Psoas muscle (tissue), 8 donors: ENCODE measurements at places on chromosomes 4 and X.

DNA sequence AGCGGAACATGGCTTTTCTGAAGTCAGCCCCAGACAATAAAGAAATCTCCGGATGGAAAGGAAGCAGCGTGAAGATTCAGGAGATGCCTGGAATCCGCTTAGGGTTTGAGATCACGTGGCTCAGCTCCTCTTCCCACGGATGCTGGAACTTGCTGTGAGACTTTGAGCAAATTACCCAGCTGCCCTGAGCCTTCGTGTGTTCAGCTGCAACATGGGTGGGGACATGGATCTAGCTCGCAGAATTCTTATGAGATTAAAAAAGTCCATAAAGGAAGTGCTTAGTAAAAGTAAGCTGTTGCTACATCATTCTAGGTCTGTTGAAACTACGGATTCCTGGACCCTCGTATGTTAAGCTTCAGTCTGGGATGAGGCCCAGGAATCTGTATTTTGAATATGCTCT is 55.7 kb upstream of the STIM2 start:
- DNase-seq: no peak

DNA sequence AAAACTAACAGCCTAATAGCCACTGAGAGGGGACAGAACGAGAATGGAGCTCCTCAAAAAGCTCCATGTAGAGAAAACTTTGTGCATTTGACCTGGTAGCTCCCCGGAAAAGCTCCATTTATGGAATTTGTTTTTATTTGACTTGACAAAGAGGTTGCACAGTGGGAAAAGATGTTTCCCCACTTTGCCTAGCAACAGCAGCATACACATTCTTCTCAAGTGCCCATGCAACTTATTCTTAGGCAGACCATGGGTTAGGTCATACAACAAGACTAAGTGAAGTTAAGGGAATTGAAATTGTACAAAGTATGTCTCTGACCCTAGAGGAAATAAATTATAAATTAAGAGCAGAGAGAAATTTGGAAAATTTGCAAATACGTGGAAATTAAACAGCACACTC is 949.6 kb upstream of the PRKX start:
- no peak for DNase-seq

GRCh38 chr4:8120501-8120900 is 38.1 kb downstream of the ABLIM2 start:
- no peak for DNase-seq

DNA sequence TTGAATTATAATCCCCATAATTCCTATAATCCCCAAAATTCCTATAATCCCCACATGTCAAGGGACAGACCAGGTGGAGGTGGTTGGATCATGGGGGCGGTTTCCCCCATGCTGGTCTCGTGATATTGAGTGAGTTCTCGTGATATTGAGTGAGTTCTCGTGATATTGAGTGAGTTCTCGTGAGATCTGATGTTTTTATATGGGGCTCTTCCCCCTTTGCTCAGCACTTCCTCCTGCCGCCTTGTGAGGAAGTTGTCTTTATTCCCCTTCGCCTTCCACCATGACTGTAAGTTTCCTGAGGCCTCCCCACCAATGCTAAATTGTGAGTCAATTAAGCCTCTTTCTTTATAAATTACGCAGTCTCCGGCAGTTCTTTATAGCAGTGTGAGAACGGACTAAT is 36.6 kb upstream of the GPR78 start:
- no peak for DNase-seq

DNA sequence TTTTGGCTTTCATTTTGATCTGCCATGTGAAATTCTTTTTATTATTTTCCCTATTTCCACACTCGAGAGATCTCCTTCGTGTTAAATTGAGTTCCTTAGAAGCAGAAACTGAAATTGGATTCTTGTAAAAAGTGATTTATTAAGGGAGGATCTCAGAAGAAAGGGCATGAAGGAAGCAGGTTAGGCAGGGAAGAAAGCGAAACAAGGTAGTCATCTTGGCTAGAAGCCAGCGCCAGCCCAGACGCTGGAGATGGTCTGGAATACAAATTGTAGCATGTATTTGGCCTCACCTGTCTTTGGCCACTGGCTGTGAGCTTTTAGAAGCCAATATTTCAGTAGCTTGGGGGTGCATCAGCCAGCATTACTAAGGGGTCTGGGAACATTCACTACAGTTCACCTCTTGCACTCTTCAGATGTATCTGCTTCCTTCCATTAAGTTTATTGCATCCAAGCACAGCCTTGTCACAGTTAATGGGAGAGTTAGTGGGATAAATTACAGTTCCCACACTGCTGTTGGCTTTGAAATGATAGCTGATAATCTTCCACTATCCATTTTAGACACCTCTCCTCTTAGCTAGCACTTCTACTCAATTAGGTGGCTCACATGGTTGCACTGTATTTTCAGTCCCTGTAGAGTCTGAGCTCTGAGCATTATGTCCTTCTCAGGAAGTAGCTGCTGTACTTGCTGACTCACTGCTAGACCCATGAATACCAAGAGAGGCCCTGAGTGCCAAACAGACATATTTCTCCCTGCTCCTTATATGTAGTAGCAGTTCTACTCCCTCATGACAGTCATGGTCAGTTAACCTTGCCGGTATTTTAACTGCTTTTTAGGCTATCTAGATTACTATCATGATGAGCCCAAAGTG is 14.6 kb downstream of the GRXCR1 start:
- DNase-seq: no peak

DNA sequence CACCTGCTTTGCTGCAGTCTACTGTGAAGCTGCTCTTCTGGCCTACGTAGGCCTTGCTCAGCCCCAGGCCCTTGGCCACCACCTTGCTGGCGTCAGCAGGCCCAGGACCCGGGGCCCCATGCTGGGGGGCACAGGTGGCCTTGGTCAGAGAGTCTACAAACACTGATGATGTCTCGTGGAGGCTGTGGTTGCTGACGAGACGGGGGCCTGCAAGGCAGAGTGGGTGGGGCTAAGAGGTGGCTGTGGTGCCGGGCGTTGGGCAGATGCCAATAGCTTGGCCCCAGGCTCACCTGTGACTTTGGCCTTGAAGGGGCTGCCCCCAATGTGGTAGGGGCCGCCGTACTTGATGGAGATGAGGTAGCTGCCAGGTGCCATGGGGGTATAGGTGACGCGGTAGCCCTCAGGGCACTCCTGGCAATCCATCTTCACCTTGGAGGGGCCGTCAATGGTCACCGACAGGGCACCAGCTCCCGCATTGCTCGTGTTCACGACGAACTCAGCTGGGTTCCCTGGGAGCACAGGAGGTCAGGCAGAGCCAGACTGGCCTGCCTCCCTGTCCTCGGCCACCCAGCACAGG is 25.0 kb downstream of the FLNA start:
- DNase-seq: peak; percentile 30

DNA sequence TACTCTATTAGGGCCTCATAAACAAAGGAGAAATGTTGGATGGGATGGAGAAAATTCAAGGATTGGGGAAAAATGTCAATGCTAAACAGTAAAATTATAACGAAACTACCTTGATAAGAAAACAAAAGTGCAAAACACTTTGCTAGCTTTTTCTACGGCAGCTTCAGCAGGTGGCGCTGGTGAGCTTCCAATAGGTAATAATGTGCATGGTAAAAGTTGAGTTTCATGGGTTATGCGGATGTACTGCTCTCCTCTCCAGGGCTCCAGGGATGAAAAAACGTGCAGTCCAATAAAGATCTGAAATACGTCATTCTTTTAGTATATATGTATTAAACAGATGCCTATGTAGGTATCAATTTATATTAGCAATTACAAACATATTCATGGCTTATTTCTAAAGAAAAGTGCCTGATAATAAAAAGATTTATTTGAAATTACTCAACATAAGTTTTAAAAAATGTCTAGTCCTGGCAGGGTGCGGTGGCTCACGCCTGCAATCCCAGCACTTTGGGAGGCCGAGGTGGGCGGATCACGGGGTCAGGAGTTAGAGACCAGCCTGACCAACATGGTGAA is 239.6 kb downstream of the GRXCR1 start:
- DNase-seq: no peak

GRCh38 chrX:73825569-73825968 is 262.6 kb downstream of the CHIC1 start:
- no peak for DNase-seq

- DNase-seq: no peak
Observed at GRCh38 chr4:176054942-176055341, 10.7 kb upstream of the WDR17 start.

DNA sequence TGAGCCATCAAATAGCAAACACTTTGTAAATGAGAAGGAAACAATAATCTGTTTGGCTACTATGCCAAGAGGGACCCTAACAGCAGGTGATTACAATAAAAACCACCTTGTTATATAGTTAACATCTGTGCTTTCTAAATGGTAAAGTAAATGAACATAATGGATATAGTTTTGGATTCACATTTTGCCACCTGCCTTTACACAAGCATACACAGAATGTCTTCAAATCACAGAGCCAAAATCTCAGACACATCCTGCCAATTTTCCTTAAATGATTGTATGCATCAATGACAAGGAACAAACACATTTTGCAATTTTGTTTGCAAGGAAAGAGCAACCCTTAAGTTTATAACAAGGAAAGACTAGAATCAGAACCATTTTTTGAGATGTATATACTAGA is 334.2 kb downstream of the FSTL5 start:
- DNase-seq: no peak

- DNase-seq: no peak
Observed at GRCh38 chrX:136097871-136098805, 49.2 kb upstream of the FHL1 start.

DNA sequence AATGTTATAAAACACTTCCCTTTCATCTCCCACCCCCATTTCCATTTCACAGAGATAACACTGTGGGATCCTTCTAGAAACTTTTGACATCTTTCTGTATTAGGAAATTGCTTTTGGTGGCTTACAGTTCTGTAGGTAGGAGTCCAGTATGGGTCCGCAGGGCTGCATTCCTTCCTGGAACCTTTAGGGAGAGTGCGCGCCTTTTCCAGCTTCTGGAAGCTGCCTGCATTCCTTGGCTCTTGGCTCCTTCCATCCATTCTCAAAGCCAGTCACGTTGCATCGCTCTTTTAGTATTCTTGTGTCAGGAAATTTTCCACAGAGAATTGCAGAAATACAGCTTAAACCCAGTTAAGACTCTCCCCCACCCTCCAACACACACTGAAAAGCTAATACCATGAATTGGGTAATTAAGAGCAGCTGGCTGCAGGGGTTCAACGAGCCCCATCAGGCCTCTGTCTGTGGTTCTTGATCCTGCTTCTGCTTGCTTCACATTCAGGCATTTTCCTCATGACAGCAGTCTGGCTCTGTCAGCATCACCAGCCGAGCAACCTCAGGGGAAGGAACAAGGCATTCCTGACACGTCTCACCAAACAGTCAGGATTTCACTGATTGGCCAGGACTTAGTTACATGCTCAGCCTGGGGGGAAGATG is 48.8 kb downstream of the SEPTIN11 start:
- DNase-seq: no peak

DNA sequence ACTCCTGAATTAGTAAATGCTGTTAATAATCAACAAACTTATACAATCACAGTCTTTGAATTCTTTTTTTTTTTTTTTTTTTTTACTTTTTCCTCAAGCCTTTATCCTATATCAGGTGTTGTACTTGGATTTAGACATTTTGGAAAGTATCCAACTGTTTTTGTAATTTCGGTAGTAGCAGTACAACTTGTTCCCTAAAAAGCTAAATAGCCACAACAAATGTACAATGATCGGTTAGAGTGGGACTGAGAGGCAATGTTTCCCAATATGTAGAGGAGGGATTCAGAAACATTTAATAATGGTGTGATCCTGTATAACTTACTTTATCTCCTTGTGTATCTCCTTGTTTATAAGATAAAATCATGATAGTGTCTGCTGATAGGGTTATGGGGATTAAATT is 343.1 kb downstream of the GRID2 start:
- no peak for DNase-seq

- no peak for DNase-seq
Observed at GRCh38 chrX:155998761-155999510, 1.4 kb downstream of the IL9R start.

- no peak for DNase-seq
Observed at GRCh38 chr4:96708766-96709165, 868.9 kb downstream of the PDHA2 start.

- no peak for DNase-seq
Observed at GRCh38 chr4:173793937-173794510, 264.0 kb upstream of the HAND2 start.
